Left lobe of liver (tissue), 2 donors: ENCODE measurements at places on chromosomes 6 and 20. TPM values are rescaled to one million over a fixed set of nuclear protein-coding genes. Genes with fewer than 3 reads are reported as not detected.
A peak's percentile ranks its signal among the peaks of the same experiment; 100 is the strongest.

GRCh38 chr6:49915035-49915434 is 48.7 kb upstream of the CRISP1 start:
- DNase-seq = no peak

- DNase-seq = no peak
These were observed 38.9 kb downstream of the COX4I2 start for GRCh38 chr20:31676609-31676989.

DNA sequence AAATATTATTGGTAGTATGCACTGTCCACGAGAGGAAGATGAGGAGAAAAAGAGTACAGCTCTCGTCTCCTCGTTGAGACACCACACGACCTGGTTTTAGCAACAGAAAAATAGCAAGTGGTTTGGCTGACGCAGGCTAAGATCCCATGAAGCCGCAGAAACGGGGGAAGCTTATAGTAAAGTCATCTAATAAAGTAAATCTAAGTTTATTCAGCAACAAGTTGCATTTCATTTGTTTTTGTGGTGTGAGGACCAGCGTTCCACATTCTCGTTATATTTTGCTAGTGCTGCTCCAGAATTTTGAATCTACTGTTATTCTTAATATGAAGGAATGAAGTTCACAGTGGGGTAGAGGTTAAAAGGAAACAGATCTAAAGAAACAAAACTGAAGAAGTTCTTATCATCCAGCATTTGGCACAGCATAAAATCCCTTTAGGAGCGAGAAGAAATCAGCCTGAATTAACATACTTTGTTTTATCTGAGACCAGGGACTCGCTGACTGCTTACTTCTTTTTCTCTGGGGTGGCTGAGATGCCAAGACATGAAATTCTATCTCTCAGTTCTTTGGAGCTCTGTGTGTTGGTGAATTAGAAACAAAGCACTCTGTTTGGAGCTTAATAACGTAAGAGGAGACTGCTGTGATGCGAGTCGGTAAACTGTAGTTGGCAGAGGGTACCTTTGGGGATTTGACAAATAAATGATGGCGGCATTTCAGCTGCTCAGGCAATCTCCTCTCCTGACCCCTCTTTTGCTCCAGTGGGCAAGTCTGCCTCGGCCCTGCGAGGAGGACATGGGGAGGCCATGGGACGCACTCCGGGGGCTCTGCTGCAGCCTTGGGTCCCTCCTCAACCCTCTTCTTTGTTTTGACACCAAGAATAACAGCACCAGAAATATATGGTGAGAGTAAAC is 24.9 kb upstream of the IRF4 start:
- no peak for DNase-seq

- no peak for DNase-seq
These were observed 5.2 kb downstream of the PHF10 start for GRCh38 chr6:169719117-169719516.

DNA sequence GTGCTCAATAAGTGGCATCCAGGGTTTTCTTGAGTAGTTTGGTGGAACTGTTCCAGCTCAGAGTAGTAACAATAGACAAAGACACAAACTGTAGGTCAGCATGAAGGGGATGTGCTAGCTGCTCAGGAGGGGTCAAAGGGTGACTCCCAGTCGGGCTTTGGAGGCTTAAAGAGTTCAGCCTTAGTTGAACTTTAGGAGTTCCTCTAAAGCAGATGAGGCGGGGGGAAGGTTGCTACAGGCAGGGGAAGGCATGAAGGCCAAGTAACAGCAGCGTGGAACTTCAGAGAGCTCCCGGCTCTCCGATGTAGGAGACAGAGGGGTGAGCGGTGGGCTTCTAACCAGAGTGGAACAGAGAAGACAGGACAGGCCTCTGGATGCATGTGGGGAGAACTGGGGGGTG is 115.5 kb upstream of the CD93 start:
- no peak for DNase-seq

DNA sequence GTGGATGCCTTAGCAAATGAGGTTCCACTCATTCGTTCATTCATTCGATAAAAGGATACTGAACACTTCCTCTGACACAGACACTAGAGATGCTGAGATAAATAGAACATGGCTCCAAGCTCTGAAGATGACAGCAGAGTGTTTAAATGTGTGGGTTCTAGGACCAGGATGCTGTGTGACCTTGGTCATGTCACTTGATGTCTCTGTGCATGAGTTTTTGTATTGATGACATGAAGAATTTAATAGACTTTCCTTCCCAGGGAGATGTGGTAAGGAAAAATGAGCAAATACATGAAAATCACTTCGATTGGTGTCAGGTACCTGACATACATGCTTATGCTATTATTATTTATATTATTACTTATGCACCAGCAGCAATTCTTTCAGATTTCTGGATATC is 34.3 kb upstream of the CD83 start:
- no peak for DNase-seq

DNA sequence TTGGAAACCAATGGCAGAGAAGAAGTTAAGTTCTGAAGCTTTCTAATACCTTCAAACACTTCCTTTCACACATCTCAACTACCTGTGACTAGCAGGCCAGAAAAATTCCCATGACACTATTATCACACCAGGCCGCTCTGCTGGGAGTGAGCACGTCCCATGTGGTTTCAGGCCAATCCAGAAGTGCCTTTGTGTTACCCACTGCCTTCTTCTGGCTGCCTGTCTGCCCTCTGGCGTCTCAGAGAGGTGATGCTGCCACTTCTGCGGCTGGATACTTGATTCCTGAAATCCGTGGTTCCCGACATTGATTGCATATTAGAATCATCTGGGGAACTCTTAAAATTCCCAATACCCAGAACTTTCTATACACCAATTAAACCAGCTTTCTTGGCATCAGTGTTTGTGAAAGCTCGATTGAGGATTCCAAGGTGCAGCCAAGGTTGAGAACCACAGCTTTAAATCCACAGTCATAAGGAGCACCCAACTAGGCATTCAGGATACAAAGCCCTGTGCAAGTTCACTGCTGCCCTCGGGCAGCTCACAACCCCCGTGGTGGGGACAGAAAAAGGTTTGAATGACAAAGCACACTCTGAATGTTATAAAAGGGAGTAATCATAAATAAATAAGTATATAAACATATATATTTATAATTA is 65.6 kb downstream of the STMND1 start:
- peak; percentile 57 for DNase-seq

GRCh38 chr6:106973836-106974335 is 643 bp downstream of the CD24 start:
- DNase-seq = peak; percentile 47

DNA sequence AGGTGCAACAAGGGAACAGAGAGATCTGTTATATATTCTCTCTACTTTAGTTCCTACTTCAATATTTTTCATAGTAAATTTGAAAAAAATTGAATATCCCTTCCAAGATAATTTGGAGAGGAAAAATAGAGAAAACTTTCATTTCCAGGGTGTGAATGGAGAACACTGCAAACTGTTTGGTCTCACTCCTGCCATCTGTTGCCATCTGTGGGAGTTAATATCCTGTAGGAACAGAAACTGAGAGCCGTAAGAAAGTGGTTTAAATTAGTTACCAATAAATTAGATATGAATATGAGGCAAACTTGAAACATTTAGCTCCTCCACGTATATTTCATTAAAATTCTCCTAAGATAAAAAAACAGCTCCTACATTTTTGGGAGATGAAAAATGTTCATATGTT is 4.2 kb downstream of the ZNF337 start:
- DNase-seq = no peak

DNA sequence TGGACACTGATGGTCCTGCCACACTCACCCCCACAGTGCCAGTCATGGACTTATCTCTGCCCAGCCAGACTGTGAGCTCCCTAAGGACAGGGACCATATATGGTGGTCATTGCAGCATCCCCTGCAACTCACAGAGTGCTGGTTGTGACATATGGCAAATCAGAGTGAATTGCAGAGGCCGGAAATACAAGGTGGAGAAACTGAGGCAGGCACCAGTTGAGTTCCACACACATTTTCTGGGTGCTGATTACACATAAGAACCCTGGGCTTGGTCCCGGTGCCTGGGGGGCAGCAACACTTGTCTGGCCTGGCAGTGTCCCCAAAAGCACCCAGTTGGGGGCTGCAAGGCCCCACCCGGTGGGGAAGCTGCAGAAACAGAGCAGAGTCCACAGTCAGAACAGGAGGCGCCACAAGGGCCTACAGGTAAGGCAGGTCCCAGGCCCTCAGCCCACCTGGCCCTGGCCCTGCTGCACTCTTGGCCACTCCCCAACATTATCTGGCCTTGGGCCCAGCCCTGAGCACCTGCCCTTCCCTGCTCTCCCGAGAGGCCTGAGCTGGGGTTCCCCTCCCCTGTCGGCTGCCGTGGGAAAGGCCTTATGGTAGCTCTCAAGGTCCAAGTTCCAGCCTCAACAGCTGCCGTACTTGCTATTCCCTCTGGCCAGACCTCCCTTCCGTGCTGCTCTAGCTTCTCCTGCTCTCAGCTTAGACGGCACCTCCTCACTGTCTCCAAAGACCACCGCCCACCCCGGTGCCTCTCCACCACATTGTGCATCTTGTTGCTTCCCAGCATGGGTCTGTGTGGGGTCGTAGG is 140.8 kb upstream of the PTPN1 start:
- DNase-seq = peak; percentile 82

DNA sequence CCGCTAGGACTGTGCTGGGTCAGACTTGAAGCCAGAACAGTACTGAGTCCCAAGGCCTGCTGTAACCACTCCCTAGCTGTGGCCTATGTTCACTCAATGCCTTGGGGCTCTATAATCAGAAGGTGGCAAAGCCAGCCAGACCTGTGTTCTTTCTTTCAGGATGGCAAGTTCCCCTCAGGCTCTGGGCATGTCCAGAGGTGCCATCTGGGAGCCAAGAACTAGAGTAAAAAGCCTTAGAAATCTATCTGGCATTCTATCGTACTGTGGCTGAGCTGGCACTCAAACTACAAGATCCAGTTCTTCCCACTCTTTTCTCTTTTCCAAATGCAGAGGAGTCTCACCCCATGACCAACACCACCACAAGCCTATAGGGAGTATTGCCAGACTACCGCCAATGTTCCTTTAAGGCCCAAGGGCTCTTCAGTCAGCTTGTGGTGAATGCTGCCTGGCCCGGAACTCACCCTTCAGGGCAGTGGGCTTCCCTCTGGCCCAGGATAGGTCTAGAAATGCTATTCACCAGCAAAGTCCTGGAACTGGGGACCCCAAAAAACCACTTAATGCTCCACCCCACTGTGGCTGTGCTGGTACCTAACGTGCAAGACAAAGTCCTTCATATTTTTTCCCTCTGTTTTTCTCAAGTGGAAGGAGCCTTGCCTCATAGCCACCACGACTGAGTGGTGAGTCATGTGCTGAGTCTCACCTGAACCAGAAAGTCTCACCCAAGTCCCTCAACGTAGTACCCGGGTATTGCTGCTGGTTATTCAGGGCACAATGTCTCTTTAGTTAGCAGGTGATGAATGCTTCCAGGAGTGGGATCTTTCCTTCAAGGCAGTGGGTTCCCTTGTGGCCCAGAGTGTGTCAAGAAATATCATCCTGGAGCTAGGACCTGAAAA is 8.6 kb upstream of the SIRPB2 start:
- no peak for DNase-seq

DNA sequence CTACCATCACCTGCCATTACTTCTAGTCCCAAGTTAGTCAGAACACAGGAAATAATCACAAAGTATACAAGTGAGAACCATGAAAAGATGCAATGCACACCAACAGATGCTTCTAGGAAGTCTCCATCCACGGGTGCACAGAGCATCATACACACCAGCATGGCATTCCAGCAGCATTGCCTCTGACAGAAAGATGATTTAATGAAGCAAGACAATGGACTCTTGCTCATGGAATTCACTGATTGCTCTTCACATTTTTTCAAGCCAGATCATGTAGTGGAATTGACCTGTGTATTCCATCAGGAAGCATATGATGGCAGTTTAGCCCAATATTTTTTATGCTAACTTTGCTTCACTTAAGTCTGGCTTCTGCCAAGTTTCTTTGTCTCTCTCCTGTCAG is 406.3 kb upstream of the RGS17 start:
- no peak for DNase-seq

DNA sequence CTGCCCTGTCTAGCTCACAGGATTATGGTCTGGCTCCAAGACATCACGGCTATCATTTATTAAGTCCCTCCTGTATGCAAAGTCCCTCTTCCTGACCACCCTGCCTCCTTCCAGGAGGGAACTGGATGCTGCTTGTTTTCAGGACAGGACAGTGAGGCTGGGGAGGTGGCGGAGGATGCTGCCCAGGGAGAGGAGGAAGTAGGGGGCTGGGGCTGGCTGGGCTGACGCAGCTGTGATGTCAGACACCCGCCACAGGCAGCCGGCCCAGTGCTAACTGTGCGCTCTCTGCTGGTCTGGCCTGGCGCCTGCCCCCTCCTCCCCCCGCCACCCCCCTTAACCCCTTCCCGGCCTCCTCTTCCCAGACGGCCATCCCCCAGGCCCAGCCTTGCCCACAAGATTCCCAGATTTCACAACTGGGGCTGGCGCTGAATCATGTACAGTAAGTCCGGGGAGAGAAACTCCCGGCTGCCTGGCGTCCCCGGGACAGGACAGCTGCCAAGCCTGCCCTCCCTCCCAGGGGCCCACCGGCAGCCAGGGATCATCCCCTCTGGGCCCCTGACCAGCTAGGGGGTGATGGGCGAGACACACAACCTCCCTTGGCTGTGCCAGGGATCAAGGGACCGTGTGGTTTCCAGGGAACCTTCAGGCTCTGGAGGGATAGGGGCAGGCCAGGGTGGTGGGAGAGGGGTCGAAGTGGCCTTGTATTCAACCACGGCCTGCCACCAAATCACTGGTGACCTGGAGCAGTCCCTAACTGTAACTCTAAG is 118.1 kb downstream of the CEBPB start:
- peak; percentile 88 for DNase-seq

The NCOA3 gene
- total RNA-seq = 11.2 TPM

The FOXS1 gene
- total RNA-seq = not detected

The PAK1IP1 gene
- 4.2 TPM for total RNA-seq

The HLA-G gene
- total RNA-seq = not detected

The GINM1 gene
- 18.6 TPM for total RNA-seq

The ADGRF5 gene
- total RNA-seq = 8.3 TPM

The METTL24 gene
- 0.48 TPM for total RNA-seq
